Kidney capillary endothelial cell (primary cell): ENCODE measurements at places on chromosomes 5 and 9.

- DNase-seq, result no peak
Measured at GRCh38 chr9:127149010-127149409, 26.6 kb upstream of the ANGPTL2 start.

DNA sequence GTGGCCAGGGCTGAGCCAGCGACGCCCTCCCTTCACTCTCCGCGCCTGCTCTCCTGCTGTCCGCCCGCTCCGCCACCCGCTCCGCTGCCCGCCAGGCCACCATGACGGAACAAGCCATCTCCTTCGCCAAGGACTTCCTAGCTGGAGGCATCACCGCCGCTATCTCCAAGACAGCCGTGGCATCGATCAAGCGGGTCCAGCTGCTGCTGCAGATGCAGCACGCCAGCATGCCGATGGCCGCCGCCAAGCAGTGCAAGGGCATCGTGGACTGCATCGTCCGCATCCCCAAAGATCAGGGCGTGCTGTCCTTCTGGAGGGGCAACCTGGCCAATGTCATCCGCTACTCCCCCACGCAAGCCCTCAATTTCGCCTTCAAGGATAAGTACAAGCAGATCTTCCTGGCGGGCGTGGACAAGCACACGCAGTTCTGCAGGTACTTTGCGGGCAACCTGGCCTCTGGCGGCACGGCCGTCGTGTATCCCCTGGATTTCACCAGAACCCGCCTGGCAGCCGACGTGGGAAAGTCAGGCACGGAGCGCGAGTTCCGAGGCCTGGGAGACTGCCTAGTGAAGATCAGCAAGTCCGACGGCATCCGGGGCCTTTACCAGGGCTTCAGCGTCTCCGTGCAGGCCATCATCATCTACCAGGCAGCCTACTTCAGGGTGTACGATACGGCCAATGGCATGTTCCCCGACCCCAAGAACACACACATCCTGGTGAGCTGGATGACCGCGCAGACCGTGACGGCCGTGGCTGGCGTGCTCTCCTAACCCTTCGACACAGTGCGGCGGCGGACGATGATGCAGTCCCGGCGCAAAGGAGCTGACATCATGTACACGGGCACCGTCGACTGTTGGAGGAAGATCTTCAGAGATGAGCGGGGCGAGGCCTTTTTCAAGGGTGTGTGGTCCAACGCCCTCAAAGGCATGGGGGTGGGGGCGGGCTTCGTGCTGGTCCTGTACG is 1130.4 kb upstream of the ACO1 start:
- DNase-seq, result no peak

DNA sequence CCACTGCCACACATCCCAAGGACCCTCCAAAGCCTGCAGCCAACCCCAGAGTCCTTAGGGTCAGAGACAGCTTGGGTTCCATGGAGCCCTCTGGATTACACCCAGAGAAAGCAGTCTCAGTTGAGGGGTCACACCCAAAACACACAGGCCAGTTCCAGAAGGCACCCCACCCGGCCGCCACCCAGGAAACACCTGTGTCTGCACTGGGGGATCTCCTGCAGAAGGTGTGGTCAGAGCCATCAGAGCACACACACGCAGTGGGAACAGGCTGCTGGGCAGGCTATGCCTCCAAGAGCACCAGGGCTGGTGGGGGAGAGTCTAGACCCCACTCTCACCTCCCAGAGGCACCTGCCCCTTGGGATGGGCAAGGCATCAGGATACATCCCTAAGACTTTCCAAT is 27.3 kb downstream of the NIPAL4 start:
- DNase-seq, result no peak

DNA sequence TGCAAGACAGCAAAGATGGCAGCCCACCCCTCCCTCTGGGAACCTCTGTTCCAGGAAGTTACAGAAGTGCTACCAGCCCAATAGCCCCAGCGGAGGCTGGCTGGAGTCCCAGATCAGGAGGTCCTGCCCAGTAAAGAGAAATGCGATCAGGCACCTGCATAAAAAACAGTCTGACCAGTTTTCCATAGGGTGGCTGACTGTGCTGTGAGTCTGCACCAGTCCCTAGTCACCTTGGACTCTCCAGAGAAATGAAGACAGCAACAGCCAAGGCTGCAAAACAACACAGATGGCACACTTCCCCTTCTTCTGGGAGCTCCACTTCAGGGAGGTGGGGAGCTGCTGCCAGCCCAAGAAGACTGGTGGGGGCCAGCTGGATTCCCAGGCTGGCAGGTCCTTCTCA is 265.5 kb upstream of the PCSK5 start:
- no peak for DNase-seq

DNA sequence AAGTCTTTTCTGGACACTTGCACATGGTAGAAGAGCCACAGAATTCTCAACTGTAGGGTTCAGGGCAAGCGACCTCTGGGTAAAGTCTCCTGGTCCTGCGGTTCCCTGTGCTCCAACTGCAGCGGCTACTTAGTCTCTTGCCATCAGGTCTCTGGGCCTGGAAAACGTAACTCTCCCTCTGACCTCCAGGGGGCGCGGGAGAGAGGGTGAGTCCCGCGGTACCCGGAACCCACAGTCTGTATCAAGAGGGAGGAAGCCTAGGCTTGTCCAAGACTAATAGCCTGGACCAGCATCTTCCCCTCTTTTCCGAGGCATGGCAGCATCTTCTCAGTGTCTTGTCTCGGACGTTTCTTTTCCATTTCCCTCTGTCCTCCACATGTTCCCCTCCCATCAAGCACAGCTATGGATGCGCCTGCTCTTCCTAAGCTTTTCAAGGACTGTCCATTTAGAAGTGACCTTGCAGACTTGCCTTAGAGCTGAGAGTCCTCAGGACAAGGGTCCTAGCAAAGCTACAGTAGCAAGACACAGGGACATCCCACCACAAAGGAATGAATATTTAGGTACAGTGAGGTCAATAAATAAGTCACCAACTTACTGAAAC is 59.3 kb downstream of the FSTL4 start:
- peak; percentile 45 for DNase-seq

DNA sequence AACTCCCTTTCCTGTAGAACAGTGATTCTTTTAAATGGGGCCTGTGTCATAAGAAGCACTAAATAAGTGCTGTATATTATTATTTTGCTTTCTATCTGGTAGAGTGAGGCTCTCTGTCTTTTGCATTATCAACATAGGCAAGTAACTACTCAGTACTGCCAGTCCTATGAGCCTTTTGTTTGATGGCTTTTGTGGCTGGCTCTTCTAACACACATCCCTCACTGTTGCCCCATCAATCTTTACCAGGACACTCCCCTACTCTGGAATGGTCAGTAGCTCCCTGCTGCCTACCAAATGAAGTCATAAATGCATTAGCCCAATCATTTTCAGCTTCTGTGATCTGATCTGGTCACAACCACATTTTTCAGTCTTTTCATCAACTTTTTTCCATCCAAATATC is 137.6 kb downstream of the INSYN2B start:
- no peak for DNase-seq

DNA sequence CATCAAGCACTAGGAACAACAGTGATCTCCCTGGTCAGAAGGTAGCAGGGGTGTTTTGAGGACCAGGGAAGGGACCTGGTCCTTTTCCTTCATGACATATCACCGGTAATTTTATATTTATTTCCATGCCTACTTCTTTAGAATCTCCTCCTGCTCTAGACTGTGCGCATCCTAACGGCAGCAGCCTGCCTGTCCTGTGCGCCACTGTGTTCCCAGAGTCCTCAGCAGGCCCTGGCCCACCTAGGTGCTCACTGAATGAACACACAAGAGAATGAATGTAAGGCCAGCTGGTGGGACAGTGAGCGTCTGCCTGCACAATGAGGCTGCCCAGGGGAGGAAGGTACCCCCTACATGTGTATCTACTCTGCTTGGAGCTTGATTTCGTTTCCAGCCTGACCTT is 51.5 kb downstream of the C5orf15 start:
- no peak for DNase-seq

DNA sequence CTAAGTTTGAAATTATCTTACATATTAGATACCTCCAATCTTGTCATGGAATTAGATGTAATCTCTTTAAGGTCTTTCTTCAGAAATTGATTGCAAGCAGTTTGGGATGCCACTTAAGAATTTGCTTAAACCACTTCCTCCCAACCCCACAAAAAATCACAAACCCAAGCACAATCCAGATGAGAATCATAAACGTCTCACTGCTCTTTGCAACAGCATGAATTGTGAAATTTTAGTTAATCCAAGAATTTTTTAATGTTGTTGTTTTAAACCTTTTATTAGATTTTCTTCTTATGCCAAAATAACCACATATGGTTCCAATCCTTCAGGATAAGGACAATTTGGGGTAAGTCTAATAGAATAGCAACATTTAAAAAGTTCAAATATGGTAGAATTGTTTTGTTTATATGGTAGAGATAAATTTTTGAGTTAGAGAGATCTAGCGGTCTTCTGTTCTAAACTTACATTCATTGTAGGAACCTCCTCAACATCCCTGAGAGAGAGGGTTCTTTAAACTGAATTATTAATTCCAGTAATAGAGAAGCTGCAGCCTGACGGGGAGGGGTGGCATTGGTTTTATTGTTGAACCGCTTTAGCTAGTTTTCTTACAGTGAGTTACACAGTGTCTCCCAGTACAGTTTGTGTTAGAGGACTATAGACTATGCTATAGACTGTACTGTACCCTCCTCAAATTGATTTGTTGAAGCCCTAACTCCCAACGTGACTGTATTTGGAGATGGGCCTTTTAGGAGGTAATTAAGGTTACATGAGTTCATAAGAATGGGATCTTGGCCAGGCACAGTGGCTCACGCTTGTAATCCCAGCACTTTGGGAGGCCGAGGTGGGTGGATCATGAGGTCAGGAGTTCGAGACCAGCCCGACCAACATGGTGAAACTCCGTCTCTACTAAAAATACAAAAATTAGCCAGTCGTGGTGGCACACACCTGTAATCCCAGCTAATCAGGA is 24.8 kb upstream of the IL6ST start:
- DNase-seq, result no peak

DNA sequence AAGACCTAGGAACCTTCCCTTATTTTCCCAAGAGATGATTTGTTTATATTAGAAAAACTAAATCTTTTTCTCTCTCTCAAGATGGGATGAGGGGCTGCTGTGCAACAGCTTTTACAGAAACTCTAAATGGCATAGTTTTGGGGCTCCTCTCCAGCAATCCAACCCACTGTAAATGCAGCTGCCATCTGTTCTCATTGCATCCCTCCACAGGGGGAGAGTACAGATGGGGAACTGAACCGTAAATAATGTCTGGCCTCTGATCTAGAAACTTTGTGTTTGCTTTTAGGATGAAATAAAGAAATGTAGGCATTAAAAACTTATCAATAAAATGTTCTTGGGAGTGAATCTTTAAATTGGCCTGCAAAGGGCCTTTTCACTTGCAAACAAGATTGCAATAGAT is 291.4 kb downstream of the MCTP1 start:
- DNase-seq, result no peak

DNA sequence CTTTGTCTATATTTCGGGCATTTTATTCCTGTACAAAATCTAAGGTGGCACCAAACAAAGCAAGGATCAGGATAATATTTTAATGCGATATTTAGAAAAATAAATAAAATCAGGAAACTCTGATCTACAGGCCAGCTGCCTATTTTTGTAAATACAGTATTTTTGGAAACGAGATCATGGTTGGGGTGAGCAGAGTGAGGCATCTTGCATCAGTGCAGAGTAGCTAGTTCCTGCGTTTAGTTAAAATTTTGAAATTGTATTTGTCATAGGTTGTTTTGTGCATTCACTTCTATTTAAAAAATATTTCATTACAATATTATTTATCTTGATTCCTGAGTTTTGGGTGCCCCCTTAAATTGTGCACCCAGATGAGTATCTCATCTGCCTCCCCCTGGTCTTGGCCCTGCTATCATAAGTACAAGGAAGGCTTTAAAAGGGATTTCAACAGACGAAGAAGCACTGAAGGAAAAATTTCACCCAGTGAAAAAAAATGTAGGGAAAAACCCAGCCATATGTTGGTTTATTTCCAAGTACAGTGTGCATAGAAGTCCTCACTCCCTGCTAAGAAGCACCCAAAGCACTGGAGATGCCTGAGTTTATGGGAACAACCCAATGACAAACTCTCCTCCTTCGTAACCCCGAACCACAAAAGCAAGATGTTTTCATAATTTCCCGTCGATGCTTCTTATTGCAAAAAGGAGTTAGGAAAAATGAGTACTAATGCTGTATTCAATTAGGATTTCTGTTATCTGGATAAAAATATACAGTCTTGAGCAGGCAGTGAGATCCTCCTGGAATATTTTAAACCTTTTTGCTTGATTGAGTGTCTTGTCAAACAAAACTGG is 304.7 kb upstream of the CLINT1 start:
- no peak for DNase-seq

- DNase-seq, result no peak
Measured at GRCh38 chr9:99181621-99182020, 40.1 kb downstream of the ALG2 start.

GRCh38 chr5:115941051-115941675 is 21.1 kb upstream of the LVRN start:
- no peak for DNase-seq

DNA sequence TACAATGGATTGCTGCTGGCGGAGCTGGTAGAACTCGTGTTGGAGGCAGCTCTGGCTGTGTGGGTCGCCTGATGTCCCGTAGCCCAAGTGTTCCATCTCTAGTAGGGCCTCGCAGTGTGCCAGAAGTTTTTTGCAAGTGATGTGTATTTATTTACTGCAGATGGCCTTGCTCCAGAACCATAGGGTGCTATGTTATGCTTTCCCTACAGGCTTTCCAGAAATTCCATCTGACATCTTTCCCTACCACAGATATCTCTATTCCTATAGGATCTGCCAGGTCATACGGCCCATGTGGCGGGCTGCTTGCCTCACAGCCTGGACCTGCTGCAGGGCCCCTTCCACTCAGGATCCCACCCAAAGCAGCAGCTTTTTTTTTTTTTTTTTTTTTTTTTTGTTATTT is 16.9 kb downstream of the ADAMTSL2 start:
- no peak for DNase-seq

- no peak for DNase-seq
Measured at GRCh38 chr9:79598562-79599345, 27.0 kb downstream of the TLE4 start.

GRCh38 chr9:89467278-89467625 is 30.7 kb downstream of the SEMA4D start:
- DNase-seq, result no peak

GRCh38 chr9:132994410-132995120 is 16.1 kb downstream of the GFI1B start:
- no peak for DNase-seq

GRCh38 chr9:112878752-112879151 is 11.9 kb downstream of the SLC46A2 start:
- no peak for DNase-seq

GRCh38 chr9:99782962-99783718 is 38.5 kb upstream of the NR4A3 start:
- no peak for DNase-seq

DNA sequence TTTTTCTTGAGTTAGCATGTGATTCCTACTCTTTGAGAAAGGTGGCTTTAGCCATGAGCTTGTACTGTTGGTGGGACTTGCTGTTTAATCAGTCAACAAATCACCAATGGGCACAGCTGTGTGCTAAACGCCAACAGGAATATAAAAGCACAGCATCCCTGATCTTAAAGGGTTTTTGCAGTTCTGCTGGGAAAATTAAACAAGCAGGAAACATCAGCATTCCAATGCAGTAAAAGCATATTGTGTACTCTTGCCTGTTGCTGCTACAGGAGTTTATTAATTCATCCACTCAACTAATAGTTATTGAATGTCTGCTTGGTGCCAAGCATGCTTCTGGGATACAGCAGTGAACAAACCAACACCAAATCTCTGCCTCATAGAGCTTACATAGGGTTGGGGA is 27.4 kb upstream of the F2RL1 start:
- DNase-seq, result peak; percentile 38

- DNase-seq, result peak; percentile 40
Measured at GRCh38 chr5:158054223-158055110, 195.5 kb upstream of the CLINT1 start.
